Prostate gland (tissue), 2 donors: ENCODE measurements at places on chromosomes 13 and 19. TPM values are rescaled to one million over a fixed set of nuclear protein-coding genes. Genes with fewer than 3 reads are reported as not detected.

Gene SIGLEC9
- total RNA-seq, result 8.2 TPM

Gene ZSCAN4
- total RNA-seq, result not detected

Gene ZNF534
- total RNA-seq, result 3.2 TPM

Gene MAST1
- 2.4 TPM for total RNA-seq

Gene TMPRSS9
- 0.14 TPM for total RNA-seq

Gene CYP2A7
- not detected for total RNA-seq

DNA sequence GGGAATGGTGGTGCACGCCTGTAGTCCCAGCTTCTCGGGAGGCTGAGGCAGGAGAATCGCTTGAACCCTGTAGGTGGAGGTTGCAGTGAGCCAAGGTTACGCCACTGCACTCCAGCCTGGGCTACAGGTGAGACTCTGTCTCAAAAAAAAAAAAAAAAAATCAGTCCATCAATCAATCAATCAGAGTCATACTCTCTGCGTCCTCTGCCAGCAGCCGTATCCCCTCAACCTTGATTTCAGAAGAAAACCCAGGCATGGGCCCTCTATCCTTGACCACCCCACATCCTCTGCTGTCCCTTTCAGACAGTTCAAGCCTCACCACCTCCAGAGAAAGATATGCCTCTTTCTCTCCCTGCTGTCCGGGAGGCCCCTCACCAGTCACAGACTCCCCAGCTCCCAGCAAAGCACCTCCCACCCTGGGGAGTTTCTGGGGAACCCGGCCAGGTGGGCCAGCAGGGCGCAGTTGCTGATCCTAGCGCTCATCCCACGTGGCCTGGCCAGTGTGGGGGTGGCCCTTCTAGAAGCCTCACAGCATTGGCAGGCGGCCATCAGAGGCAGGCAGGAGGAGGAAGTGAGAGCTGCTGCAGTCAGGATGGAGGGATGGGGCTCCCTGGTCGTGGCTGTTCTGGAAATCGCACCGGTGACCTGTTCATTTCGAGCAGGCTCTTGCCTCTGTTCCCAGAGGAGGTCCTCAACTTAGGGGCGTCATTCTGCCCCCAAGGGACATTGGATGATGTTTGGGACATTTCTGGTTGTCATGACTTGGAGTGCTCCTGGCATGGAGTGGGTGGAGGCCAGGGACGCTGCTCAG is 10.2 kb upstream of the JSRP1 start:
- H3K27ac ChIP-seq, result no peak overlapping the region
- H3K4me1 ChIP-seq, result no peaks in the 10 kb centered on the region
- no peaks in the 10 kb centered on the region for H3K27me3 ChIP-seq
- H3K36me3 ChIP-seq, result no peaks in the 10 kb centered on the region
- peak; percentile 48 for DNase-seq
- H3K4me3 ChIP-seq, result no peak overlapping the region

DNA sequence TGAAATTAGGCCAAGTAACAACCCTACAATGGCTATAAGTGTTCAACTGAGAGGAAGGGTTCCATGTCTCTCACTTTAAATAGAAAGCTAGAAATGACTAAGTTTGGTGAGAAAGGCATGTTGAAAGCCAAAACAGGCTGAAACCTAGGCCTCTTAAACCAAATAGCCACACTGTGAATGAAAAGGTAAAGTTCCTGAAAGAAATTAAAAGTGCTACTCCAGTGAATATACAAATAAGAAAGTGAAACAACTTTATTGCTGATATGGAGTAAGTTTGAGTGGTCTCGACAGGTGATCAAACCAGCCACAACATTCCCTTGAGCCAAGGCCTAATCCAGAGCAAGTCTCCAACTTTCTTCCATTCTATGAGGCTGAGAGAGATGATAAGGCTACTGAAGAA is 209.6 kb downstream of the KLF12 start:
- no peak for DNase-seq
- H3K4me3 ChIP-seq, result no peak overlapping the region
- no peak overlapping the region for H3K27ac ChIP-seq
- H3K27me3 ChIP-seq, result no peaks in the 10 kb centered on the region

GRCh38 chr19:1783874-1784273 is 28.2 kb downstream of the ATP8B3 start:
- H3K27ac ChIP-seq, result no peak overlapping the region
- peaks cover 20% of the 10 kb centered on the region for H3K27me3 ChIP-seq

DNA sequence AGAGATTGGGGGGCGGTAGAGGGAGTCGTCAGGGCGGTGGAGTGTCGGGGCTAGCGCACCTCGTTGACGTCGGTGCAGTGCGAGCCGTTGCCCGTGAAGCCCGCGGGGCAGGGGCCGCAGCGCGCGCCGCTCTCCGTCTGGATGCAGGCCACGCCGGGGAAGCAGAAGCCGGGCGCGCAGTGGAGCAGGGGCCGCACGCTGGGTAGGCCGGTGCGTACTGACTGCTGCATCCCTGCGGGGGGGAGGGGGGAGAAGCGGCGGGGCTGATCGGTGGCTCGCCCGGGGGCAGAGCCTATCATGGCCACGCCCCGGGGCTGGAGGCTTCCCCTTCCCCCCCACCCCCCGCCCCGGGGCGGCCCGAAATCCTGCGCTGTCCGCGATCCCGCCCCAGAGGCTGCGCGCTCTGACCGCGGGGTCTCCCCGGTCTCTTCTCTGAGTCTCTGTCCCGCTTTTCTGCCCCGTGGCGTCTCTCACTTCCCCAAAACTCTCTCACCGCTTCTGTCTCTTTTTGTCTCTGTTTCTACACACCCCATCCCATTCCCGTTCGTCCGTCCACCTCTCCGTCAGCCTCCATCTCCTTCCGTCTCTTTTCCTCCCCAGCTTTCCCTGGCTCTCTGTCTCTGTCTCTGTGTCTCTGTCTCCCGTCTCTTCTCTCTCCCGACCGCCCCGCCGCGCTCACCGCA is 1.1 kb downstream of the COMP start:
- no peaks in the 10 kb centered on the region for H3K4me1 ChIP-seq
- H3K27ac ChIP-seq, result no peak overlapping the region
- DNase-seq, result no peak
- H3K27me3 ChIP-seq, result peaks cover 32% of the 10 kb centered on the region
- peak overlapping the region; percentile 5 for H3K4me3 ChIP-seq
- no peaks in the 10 kb centered on the region for H3K36me3 ChIP-seq

- no peak overlapping the region for H3K4me3 ChIP-seq
- no peaks in the 10 kb centered on the region for H3K4me1 ChIP-seq
- no peak for DNase-seq
- no peak overlapping the region for H3K27ac ChIP-seq
- no peaks in the 10 kb centered on the region for H3K27me3 ChIP-seq
Measured at GRCh38 chr19:280541-281009, 10.6 kb downstream of the PLPP2 start.

DNA sequence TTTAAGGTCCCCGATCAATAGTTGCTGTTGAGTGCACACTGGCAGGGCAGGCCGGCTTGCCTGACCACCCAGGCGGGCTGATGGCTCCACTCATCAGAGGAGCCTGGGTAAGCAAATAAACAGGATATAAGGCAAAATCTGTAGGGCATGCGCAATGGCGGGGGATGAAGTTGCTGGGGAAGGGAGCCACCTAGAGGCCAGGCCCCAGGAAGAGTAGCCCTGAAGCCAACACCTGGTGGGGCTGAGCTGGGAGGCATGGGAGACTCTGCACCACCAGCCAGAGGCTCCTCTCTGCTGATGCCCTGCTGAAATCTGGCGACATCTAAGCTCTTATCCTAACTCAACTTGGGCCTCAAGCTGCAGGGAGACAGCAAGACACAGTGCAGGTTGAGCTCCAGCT is 324.3 kb downstream of the ZNF536 start:
- H3K36me3 ChIP-seq, result no peaks in the 10 kb centered on the region
- no peak for DNase-seq
- no peak overlapping the region for H3K4me3 ChIP-seq

DNA sequence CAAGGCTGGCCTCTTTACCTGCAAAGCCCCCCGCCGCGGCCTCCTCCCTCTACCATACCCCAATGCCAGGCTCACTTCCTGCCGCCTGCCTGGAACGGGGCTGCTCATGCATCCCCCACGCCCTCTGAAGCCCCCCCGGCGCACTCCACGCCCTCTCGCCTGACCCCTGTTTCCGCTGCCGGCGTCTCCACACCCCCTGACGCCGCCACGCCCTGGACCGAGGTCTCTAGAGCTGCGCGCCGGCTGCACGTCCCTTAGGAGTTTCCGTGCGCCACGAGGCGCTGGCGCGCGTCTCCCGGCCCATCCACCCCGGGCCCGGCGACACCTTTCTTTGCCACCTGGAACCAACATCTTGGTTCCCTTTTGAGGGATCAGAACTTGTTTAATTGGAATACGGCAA is 16.0 kb downstream of the DPRX start:
- no peak overlapping the region for H3K27ac ChIP-seq
- H3K4me3 ChIP-seq, result no peak overlapping the region
- H3K4me1 ChIP-seq, result no peaks in the 10 kb centered on the region

GRCh38 chr13:102299366-102299765 is 102.5 kb downstream of the FGF14 start:
- no peaks in the 10 kb centered on the region for H3K36me3 ChIP-seq
- no peak overlapping the region for H3K4me3 ChIP-seq
- H3K27me3 ChIP-seq, result no peaks in the 10 kb centered on the region

DNA sequence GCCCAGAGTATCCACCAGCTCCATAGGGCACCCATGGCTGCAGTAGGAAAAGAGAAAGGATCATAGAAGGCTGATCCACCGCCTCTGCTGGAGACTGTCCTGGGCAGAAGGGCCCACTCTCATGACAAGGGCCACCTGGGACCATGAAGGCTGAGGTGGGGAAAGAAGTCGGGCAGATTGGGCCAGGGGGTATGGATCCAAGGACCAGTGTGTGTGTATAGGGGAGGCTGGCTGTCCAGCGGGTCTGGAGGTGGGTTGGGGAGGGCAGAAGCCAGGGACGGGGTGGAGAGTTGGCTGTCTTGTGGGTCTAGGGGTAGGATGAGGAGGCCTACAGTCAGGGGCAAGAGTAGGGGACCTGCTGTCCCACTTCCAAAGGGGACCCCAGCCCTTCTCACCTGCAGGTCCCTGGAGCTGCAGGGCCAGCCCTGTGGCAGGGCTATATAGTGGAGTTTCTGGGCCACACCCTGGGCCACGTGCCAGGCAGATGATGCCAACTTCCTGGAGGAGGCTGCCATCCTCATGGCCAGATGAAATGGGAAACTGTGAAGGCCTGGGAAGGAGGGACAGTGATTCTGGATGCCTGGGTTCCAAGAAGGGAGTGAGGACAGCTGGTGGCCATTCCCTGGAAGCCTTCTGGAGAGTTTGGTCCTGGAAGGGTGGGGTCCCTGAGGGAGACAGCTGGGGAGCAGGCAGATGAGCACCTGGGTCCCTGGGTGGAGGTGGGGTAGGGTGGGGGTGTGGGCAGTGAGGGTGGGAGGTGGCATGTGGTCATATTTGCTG is at the start of gene FCGBP:
Gene FCGBP, minus strand, starts transcription at position 51 of the 780 bp plus-strand sequence.
- no peak within 1 kb of the TSS for H3K27ac ChIP-seq
- H3K4me3 ChIP-seq, result no peak within 1 kb of the TSS
- no peaks in the 10 kb centered on the region for H3K36me3 ChIP-seq

- H3K27ac ChIP-seq, result no peak overlapping the region
- no peak overlapping the region for H3K4me3 ChIP-seq
- no peak for DNase-seq
- no peaks in the 10 kb centered on the region for H3K36me3 ChIP-seq
Measured at GRCh38 chr19:37845932-37846331, 60.5 kb downstream of the WDR87 start.

DNA sequence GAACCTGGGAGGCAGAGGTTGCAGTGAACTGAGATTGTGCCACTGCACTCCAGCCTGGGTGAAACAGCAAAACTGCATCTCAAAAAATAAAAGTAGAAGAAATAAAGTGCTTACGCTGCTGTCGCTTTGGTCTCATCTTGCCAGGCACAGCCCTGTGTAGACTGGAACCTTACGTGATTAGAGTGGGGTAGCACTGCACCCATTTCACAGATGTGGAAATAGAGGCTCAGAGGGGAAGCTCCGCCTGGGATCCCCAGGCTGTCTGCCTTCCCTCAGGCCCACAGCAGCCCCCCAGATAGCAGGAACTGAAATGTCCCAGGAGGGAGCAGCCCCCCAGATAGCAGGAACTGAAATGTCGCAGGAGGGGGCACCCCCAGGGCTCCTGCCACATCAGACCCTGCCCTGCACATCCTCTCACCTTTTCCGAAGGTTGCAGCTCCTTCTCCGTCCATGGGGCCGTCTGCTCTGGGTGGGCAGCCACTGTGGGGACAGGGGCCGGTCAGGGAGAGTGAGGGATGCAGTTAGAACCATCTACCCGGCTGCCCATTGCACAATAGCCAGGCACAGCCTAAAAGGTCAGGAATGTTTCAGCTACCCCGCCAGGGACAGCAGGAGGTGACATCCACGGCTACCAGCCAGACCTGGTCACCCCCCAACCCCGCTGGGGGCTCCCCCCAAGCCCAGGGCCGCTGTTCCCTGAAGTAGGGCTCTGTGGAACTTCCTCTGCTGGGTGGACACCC is 1.9 kb downstream of the PLIN4 start:
- H3K36me3 ChIP-seq, result no peaks in the 10 kb centered on the region
- H3K27ac ChIP-seq, result no peak overlapping the region
- no peaks in the 10 kb centered on the region for H3K4me1 ChIP-seq
- H3K4me3 ChIP-seq, result no peak overlapping the region

- no peaks in the 10 kb centered on the region for H3K36me3 ChIP-seq
- H3K4me1 ChIP-seq, result no peaks in the 10 kb centered on the region
- no peak overlapping the region for H3K4me3 ChIP-seq
- DNase-seq, result no peak
Measured at GRCh38 chr19:34189199-34189916, 17.1 kb downstream of the LSM14A start.

DNA sequence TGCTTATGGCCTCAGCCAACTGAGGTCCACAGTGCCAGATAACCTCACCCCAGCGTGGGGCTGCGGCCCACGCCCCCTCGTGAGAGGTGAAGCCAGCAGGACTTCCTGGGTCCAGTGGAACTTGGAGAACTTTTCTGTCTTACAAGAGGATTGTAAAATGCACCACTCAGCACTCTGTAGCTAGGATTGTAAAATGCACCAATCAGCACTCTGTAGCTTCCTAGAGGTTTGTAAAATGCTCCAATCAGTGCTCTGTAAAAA is 109.1 kb downstream of the AKAP11 start:
- no peaks in the 10 kb centered on the region for H3K36me3 ChIP-seq
- no peak for DNase-seq
- H3K4me3 ChIP-seq, result no peak overlapping the region
- H3K27me3 ChIP-seq, result no peaks in the 10 kb centered on the region

- no peaks in the 10 kb centered on the region for H3K36me3 ChIP-seq
- peak; percentile 84 for DNase-seq
- no peaks in the 10 kb centered on the region for H3K27me3 ChIP-seq
- H3K4me3 ChIP-seq, result no peak overlapping the region
- no peaks in the 10 kb centered on the region for H3K4me1 ChIP-seq
Measured at GRCh38 chr13:33213024-33213768, 72.4 kb downstream of the STARD13 start.

DNA sequence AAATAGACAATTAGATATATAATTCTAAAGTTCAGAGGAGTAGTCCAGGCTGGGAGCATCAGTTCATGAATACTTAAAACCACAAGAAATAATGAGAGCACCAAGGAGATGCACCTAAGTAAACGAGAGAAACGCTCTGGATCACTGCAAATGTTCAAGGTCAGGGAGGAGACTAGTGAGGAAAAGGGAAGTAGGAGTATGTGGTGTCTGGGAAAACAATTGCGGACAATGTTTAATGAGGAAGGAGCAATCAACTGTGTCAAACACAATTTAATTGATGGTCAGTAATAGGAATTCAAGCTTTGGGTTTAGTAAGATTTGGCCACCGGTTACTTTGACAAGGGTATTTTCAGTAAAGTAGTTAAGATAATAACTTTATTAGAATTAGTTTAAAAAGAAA is 652.2 kb downstream of the DACH1 start:
- no peak overlapping the region for H3K4me3 ChIP-seq
- H3K36me3 ChIP-seq, result no peaks in the 10 kb centered on the region
- DNase-seq, result no peak
- H3K27me3 ChIP-seq, result no peaks in the 10 kb centered on the region
- no peaks in the 10 kb centered on the region for H3K4me1 ChIP-seq

GRCh38 chr19:34667349-34668076 is 9.4 kb downstream of the SCGB2B2 start:
- H3K36me3 ChIP-seq, result no peaks in the 10 kb centered on the region
- H3K4me3 ChIP-seq, result no peak overlapping the region
- no peaks in the 10 kb centered on the region for H3K4me1 ChIP-seq
- no peaks in the 10 kb centered on the region for H3K27me3 ChIP-seq
